Esophagus mucosa (tissue), 1 donor: ENCODE measurements at places on chromosomes 1 and 21. TPM values are rescaled to one million over a fixed set of nuclear protein-coding genes. Genes with fewer than 3 reads are reported as not detected.

TMEM200B gene
- 1.4 TPM for total RNA-seq

ARMH1 gene
- not detected for total RNA-seq

NR5A2 gene
- 0.60 TPM for total RNA-seq

RORC gene
- total RNA-seq, result 1.2 TPM

MAP3K21 gene
- 2.6 TPM for total RNA-seq

MYBPH gene
- total RNA-seq, result not detected

CAMK2N1 gene
- total RNA-seq, result 7.7 TPM

CELA2A gene
- total RNA-seq, result 0.36 TPM

AGO3 gene
- 12.1 TPM for total RNA-seq
